ENCODE measurements at places on chromosomes 4 and X. TPM values are rescaled to one million over a fixed set of nuclear protein-coding genes. Genes with fewer than 3 reads are reported as not detected.

Gene NPFFR2
- total RNA-seq = not detected

Gene LARP7
- total RNA-seq = 25.7 TPM

Gene GAB3
- 0.67 TPM for total RNA-seq

Gene GCNA
- total RNA-seq = 1.7 TPM

Gene ARMCX4
- total RNA-seq = 0.93 TPM
